ENCODE measurements at places on chromosomes 1 and 21.

DNA sequence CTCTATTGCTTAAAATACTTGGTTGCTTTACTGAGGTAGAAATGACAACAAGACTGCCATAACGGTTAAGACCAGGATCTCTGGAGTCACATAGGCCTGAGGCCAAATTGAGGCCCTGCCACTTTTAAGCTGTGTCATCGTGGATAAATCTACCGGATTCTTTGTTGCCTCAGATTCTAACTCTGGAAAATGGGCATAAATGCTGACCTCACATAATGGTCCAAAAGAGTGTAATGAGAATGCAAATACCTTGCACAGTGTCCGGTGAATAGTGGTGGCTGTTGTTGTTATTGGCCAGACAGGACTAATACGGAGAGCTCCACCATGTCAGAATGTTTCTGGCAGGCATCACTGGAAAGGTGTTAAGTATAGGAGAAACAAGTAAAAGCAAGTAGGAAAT, 346.1 kb downstream of the LMO4 start:
- peak; percentile 34 for DNase-seq

GRCh38 chr1:169701261-169702005, 10.0 kb downstream of the SELL start:
- DNase-seq: no peak

- DNase-seq: no peak
Observed at GRCh38 chr1:93607814-93608186, 73.8 kb downstream of the BCAR3 start.

- no peak for DNase-seq
Observed at GRCh38 chr1:39646232-39647081, 7.0 kb upstream of the HEYL start.

- no peak for DNase-seq
Observed at GRCh38 chr1:238861342-238862066, 524.9 kb upstream of the CHRM3 start.

- no peak for DNase-seq
Observed at GRCh38 chr1:229046251-229046853, 224.6 kb upstream of the RAB4A start.

GRCh38 chr1:13679651-13680050, 20.3 kb upstream of the PRDM2 start:
- no peak for DNase-seq

GRCh38 chr21:16304174-16305095, 574.7 kb downstream of the USP25 start:
- DNase-seq: no peak

DNA sequence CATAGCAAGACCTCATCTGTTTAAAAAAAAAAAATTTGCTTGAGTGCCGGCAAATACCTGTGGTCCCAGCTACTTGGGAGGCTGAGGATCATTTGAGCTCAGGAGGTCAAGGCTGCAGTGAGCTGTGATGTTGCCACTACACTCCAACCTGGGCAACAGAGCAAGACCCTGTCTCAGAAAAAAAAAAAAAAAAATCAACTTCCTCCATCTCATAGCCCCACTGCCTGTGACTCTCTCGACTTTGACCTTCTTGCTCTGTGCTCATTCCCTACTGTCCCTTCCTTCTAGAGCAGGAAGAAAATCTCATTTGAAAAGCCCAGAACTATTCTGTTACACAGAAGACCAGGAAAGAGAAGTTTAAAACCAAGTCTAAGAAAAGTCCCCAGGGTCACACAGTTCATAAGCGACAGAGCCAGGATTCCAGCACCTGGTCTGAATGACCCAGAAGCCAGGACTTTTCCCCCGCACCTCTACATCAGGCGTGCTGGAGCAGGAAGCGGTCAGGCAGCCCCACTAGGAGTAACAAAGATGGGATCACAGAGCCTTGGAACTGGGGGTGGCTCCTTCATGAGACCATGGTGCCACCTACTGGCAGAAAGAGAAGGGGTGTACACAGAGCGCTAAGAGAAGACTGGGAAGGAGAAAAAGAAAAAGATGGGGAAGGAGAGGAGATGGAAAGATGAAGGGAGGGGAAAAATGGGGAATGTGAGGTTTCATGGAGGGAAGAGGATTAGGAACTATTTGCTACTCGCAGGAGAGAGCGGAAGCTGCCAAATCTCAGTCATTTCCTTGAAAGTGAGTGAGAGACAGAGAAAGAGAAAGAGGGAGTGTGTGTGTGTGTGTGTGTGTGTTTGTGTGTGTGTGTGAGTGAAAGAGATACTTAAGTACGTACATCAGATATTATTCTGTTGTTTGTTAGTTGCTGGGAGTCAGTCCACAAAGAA, 3.1 kb upstream of the P3R3URF start:
- peak; percentile 90 for DNase-seq

GRCh38 chr1:62686822-62687221, 1.4 kb downstream of the DOCK7 start:
- DNase-seq: peak; percentile 43

GRCh38 chr1:14128096-14128495, 428.1 kb downstream of the PRDM2 start:
- DNase-seq: no peak

DNA sequence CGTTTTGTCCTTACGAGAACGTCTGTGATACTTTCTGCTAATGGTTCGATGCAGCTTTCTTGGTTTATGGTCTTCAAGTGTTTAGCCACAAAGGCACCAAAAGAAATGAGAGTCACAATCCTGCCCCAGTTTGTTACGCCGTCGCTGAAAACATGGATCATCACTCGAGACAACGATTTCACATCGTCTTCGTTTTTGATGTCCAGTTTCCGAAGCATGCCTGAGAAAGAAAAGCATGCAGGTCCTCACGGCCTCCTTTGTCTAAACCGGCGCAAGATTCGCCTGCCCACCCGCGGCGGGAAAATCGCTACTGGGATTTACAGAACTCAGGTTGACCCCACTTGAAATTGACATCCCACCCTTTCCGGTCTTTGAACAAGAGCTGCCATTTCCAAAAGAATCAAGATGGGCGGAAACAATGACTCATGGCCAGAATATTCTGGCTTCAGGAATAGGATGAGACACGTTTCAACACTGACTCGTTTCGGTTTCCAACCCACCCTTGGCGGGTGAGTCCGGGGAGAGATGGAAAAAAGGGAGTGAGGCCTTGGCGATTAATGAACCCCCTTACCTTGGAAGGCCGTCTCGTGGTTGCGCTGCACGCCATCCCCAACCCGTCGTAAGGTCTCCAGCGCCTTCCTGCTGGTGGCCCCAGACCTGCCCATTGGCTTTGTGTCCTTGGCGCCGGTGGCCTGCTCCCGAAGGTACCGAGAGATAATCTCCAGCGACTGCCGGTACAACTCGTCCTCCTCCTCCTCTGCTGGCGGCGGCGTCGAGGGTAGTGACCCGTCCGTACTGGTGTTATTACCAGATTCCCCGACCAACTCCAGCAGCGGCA, 919 bp downstream of the MCL1 start:
- DNase-seq: peak; percentile 87

DNA sequence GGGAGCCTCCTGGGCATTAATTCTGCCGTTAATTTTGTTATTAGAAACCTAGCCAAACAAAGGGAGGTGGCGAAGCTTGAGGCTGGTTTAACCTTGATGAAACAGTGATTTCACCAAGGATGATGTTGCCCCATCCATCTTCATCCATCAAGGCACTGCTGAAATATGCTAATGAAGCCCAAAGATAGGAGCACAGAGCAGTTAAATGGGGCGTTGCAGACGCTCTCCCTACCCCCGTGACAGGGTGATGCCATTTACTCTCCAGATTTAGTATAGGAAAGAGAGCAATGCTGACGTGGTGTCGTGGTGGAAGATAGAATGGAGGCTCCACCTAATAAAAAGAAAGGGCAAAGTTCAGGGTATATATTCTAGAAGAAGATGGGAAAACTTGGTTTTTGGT, 84.0 kb downstream of the PBX1 start:
- DNase-seq: no peak

DNA sequence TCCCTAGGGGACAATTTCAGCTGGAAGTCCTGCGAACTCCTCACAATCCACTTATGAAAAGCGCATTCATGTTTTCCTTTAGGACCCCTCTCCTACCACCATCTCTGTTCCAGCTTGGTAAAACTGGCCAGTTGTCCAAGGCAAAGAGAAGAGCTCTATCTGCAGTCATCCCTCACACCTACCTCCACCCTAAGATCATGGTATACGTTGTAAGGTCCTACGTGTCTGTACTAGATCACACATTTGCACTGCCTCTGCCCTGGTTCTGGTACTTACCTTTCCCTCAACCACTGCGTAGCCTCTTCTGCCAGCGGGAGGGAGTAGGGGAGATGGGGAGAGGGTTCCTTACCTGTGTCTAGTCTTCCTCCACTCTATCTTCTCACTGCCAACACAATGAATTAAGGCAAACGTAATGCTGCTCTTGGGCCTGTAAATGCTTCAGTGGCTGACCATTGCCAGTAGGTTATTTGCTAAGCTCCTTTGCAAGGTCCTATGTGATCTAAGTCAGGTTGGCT, 739 bp upstream of the NUP133 start:
- DNase-seq: no peak

DNA sequence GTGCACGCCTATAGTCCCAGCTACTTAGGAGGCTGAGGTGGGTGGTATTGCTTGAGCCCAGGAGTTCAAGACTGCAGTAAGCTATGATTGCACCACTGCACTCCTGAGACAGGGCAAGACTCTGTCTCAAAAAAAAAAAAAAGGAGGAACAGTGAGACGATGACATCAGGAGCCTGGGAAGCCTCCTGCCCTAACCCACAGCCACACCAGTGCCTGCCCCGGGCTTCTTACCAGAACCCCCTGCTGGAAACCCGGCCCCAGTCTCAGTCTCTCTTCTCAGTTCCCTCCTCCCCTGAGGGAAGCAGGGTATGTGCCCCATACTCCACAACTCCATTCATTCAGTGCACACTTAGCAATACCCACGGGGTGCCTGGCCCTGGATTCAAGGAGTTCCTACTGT, 9.1 kb downstream of the COL8A2 start:
- no peak for DNase-seq

- DNase-seq: peak; percentile 55
Observed at GRCh38 chr1:65011983-65012382, 45.6 kb upstream of the JAK1 start.
